ENCODE measurements at places on chromosomes 5 and 9.

GRCh38 chr5:88741964-88742363, 141.0 kb downstream of the MEF2C start:
- ATAC-seq = no peak

DNA sequence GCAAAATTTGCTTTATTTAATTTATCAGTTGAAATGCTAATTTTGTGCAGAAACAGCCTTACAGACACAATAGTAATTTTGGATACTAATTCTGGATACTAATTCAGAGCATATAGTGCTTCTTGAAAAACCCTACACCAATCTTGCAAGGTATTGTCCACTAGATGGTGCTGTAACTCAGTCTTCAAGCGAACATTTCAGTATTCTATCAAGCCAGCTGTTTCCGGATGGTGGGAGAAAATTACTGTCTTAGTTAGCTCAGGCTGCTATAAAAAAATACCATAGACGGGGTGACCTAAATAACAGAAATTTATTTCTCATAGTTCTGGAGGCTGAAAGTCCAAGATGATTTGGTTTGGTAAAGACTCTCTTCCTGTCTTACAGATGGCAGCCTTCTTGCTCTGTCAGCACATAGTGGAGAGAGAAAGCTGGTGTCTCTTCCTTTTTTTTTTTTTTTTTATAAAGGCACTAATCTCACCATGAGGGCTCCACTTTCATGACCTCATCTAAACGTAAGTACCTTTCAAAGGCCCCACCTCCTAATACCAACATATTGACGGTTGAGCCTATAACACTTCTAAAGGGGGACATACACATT, 1306.5 kb upstream of the CDH9 start:
- ATAC-seq = no peak

- no peak for ATAC-seq
Measured at GRCh38 chr5:174229514-174230370, 184.2 kb downstream of the NSG2 start.

DNA sequence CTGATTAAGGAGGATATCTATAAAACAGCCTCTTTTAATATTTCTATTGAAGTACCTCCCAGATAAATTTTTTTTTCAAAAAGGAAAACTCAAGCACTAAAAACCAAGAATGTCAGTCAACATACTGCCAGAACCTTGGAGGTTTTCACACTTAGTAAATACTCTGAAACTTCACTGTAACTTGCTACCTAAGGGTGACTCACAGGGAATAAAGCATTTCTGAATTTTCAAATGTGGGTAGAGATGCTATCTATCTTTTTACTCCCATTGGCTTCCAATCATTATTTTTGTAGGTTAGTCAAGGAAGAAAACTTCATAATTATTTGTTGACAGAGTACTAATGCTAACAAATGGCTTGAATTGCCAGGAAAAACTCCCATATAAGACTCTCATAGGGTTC, 46.1 kb downstream of the SLC25A46 start:
- ATAC-seq = no peak

- no peak for ATAC-seq
Measured at GRCh38 chr9:101403516-101404285, 5.0 kb downstream of the ZNF189 start.

- ATAC-seq = peak; percentile 46
Measured at GRCh38 chr9:133369933-133370332, 5.9 kb downstream of the SURF4 start.

DNA sequence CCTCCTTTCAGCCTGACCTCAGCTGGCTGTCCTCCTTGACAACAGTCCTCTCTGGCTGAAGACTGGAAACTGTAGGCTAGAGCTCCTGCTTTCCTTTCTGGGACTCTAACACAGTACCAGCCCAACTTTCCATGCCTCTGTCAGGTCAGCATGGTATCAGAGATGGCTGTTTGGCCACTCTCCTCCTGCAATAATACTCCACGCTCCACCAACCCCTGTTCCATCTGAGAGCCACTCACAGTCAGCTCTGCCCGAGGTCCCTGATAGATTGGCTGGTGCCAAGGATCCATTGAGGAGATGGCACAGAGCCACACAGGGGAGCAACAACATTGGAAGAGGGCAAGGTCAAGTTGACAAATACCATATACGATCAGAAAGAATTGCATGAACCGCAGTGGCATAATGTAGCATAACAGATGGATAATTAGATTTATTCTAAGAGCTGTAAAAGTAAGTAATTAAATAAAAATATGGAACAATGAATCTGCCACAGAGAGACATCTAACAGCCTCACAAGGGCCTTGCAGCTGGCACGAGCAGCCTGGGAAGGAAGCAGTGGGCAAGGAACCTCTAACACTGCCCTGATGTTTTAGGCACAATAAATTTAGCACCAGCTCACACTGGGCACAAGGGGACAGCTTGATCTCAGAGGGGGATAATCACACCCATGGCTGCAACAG, 94.3 kb upstream of the LRRTM2 start:
- ATAC-seq = no peak

DNA sequence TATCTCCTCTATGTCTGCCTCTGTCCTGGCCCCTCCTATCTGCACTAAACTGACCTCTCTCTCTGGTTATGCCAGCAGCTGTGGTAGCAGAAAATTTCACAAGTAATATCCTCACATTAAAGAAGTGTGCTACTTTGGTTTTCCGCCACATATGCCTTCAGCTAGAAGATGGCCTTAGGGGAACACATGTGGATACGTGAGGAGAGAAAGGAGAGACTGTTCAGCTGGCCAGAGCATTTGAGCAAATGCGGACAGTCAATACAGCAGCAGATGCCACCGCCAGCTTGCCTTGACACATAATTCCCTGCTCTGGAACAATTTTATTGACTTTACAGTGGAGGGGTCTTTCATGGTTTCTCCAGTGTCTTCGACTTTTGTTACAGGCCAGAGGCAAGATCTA, 434.6 kb downstream of the TAF11L14 start:
- no peak for ATAC-seq

Data from activated CD4-positive, CD25-positive, alpha-beta regulatory T cell treated with anti-CD3 and anti-CD28 coated beads, Interleukin-2, amount 50 U/mL, for 24 hours (primary cell).